ENCODE measurements at places on chromosomes 1 and 21. TPM values are rescaled to one million over a fixed set of nuclear protein-coding genes. Genes with fewer than 3 reads are reported as not detected.

ADGRL4 gene
- total RNA-seq = not detected

FLG2 gene
- not detected for total RNA-seq

AKT3 gene
- total RNA-seq = 22.1 TPM

LRRC3 gene
- 1.7 TPM for total RNA-seq

CCDC30 gene
- 0.76 TPM for total RNA-seq

CLCA2 gene
- total RNA-seq = not detected

UBE2G2 gene
- total RNA-seq = 37.8 TPM

LCE6A gene
- total RNA-seq = not detected

PTPN22 gene
- not detected for total RNA-seq

CDCA8 gene
- 53.1 TPM for total RNA-seq

PCP4 gene
- not detected for total RNA-seq

UBE2J2 gene
- 47.1 TPM for total RNA-seq

ATP6V1G3 gene
- total RNA-seq = not detected

All from A549 treated with Hydrocortisone at 1 μM for 4 hours (cell line).